Glutamatergic neuron (in vitro differentiated cells): ENCODE measurements at places on chromosomes 5 and 9.

DNA sequence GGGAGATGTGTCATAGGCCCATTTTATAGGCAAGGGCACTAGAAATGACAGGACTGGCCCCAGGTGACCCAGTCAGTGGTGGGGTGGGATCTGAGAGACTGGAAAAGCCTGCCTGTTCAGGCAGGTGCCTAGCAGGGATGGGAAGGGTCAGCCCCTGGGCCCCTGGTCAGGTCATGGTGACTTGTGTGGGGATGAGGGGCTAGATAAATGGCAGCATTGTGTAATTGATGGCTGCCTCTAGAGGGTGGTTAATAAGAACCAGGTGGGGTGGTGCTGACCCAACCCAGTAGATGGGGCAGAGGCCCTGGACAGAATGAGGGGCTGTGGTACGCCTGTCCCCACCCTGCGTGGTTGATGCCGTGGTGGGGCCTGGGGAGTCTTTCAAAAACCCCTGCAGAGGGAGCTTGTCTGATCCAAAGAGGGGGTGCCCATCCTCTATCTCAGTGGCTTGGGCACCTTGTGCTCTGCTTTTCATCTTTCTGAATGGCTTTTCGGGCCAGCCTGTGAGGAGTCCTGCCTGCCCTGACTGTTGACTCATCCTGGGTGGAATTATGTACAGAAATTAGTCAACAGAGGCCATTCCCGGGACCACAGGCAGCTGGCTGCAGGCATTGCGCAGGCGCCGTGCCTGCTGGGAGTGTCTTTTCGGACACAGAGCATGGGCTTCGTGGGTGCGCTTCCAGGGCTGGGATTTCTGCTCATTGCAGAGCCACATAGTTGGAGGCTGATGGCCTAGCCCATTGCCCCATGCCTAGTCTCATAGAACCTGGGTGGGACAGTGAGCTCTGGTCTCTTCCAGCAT, 93.6 kb upstream of the PITX1 start:
- no peak for DNase-seq

DNA sequence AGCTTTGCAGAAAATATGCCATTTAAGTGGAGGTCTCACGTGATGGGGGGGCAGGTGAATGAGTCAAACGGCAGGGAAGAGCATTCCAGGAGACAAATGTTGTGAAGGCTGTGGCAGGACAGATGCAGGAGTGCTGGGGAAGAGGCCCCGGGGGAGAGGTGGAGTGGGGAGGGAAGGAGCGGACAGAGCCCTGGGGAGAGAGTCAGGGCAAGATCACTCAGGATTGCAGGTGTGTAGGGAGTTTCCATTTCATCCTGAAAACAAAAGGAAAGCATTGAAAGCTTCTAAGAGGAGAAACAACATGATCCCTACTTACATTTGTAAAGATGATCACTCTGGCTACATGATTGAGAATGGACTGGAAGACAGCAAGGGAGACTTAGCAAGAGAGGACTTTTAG, 323.3 kb downstream of the ASTN2 start:
- no peak for DNase-seq

DNA sequence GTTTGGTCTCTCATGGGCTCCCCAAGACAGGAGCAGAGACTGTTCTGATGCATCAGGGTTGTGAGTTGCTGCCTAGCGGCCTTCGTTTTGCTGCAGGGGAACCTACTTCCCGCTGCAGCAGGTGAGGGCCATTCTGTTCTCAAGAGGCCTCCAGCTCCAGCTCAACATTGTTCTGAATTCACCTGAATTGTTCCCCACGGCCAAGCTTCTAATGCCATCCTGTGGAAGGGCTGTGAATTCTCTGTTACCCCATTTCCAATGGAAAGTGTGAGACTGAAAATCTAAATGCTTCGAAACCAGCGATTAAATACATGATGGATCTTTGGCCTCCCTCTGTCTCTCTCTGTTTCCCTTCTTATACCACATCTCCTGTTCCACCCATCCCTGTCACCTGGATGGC, 349.1 kb upstream of the DAP start:
- no peak for DNase-seq

DNA sequence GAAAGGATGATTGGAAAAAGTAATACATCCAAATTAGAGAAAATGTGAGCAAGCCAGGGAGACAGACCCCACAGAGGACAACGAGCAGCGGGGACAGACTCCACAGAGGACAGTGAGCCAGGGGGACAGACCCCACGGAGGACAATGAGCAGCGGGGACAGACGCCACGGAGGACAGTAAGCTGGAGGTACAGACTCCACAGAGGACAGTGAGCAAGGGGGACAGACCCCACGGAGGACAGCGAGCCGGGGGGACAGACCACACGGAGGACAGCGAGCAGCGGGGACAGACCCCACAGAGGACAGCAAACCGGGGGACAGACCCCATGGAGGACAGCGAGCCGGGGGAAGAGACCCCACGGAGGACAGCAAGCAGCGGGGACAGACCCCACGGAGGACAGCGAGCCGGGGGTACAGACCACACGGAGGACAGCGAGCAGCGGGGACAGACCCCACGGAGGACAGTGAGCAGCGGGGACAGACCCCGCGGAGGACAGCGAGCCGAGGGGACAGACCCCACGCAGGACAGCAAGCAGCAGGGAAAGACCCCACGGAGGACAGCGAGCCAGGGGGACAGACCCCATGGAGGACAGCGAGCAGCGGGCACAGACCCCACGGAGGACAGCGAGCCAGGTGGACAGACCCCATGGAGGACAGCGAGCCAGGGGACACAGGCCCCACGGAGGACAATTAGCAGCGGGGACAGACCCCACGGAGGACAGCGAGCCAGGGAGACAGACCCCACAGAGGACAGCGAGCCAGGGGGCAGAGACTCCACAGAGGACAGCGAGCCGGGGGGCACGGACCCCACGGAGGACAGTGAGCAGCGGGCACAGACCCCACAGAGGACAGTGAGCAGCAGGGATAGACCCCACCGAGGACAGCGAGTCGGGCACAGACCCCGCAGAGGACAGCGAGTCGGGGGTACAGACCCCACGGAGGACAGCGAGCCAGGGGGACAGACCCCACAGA, 1.9 kb upstream of the ZDHHC11 start:
- DNase-seq = no peak

DNA sequence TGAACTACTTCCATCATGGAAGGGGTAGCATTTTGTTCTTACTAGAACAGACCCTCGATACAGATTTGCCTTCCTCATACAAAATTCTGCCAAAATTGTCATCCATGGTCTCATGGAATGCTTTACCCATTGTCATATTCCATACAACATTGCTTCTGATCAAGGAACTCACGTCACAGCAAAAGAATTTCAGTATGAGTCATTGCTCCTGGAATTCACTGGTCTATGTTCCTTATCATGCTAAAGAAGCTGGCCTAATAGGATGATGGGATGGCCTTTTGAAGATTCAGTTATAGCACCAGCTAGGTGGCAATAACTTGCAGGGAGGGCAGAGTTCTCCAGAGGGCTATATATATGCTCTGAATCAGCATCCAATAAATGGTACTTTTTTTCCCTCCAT, 18.2 kb upstream of the FNIP1 start:
- no peak for DNase-seq

GRCh38 chr5:116498503-116499048, 76.0 kb downstream of the SEMA6A start:
- DNase-seq = no peak

GRCh38 chr9:97534185-97534584, 32.7 kb downstream of the TMOD1 start:
- no peak for DNase-seq

GRCh38 chr9:137311986-137312851, 10.1 kb upstream of the NRARP start:
- DNase-seq = no peak

- DNase-seq = no peak
Measured at GRCh38 chr5:96706433-96707111, 44.4 kb downstream of the CAST start.
